ENCODE measurements at places on chromosomes 7 and 10. TPM values are rescaled to one million over a fixed set of nuclear protein-coding genes. Genes with fewer than 3 reads are reported as not detected.

DNA sequence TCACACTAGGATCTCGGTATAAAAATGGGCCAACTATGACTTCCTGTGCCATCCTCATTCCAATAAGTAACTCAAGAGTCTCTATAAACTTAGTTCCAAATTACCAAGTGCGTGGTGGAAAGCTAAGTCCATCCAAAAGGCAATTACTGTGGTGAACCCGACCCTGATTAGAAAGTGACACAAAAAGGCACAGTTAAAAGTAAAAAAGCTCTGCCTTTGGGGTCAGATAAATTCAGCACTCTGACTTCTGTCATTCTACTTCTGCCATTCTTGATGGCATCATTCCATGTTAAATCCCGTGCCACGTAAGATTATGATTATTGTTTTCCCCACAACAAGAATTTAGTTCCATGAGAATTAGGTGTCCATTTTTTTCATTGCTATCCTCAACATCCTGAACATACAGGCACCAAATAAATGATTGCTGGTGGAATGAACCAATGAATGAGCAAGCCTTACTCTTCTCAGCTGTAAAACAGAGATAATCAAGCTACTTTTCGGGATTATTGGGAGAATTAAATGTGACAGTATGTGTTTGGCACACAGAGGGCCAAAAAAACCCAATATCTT, 877 bp downstream of the NCOA4 start:
- ATAC-seq = no peak

- ATAC-seq = no peak
Measured at GRCh38 chr7:1787241-1787640, 117.2 kb downstream of the ELFN1 start.

Gene GNAI1
- total RNA-seq = 31.5 TPM

Gene IDI2
- not detected for total RNA-seq

Gene SLC39A12
- 0.08 TPM for total RNA-seq
